ENCODE measurements at places on chromosomes 6 and 20. TPM values are rescaled to one million over a fixed set of nuclear protein-coding genes. Genes with fewer than 3 reads are reported as not detected.

CTAGE9 gene
- total RNA-seq = 0.09 TPM

DNA sequence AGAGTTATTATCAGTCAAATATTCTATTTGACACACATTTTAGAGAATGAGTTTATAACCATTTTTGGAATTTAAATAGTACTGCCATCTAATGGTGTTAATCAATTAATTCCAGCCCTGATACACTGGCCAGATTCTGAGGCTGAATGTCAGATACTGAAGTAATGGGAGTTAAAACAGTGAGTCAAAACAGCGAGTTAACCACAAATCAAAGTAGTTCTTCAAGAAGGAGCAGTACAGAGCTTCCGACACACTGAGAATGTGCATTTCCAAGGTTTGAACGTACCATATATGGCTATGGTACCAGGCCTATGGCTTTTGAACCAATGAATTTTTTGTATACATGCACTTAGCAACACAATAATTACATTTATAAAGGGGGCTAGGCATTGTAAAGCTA, 11.3 kb upstream of the CEP43 start:
- DNase-seq = no peak

AGPAT4 gene
- 15.4 TPM for total RNA-seq

DNA sequence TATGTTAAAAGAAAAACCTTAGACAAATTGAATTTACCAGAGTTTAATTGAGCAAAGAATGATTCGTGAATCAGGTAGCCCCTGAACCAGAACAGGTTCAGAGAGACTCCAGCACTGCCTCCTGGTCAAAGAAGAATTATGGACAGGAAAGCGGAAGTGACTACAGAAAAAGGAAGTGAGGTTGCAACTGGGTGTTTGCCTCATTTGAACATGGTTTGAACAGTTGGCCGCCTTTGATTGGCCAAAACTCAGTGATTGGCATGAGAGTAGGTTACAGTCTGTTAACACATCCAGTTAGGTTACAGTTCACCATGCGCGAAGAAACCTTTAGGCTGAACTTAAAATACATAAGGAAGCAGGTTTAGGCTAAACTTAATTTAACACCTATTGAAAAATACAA, 248.8 kb downstream of the TFAP2A start:
- no peak for DNase-seq

- no peak for DNase-seq
Observed at GRCh38 chr20:46990596-46991104, 96.0 kb downstream of the EYA2 start.

CLIC1 gene
- 394 TPM for total RNA-seq

- no peak for DNase-seq
Observed at GRCh38 chr20:48003021-48003420, 217.7 kb upstream of the SULF2 start.

Data from mucosa of gallbladder (tissue), 1 donor.